ENCODE measurements at places on chromosomes 6 and 20.

DNA sequence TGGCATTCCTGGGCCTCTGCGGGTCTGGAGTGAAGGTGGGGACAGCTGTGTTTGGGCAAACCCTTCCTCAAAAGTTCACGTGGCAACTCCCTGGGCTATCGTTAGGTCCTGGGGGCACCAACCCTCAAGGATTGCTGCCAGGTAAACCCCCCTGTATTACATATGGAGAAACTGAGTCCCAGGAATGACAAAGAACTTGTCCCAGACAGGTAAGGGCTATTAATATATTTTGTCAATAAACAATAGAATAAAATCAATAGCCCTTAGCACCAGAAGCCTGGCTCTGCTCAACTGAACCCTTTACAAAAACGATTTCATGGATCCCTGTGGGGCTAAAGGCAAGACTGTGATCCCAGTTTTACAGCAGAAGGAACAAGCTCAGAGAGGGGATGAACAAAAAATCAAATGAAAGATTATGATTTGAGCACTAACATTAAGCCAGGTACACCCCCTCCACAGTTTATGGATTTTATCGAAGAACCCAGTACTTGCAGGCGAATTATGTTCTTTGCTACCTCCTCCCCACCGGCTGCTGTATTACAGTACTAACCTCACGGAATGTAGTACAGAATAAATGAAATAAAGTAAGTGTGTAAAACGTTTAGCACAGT is 2.7 kb downstream of the ID1 start:
- no peak for DNase-seq

- DNase-seq, result no peak
These were observed 256.5 kb downstream of the TRDN start for GRCh38 chr6:123380257-123380656.

- DNase-seq, result no peak
These were observed 9.7 kb upstream of the LPIN3 start for GRCh38 chr20:41330941-41331340.

GRCh38 chr20:53141201-53142050 is 169.3 kb downstream of the TSHZ2 start:
- DNase-seq, result no peak

GRCh38 chr6:71404145-71404966 is 115.7 kb downstream of the OGFRL1 start:
- DNase-seq, result no peak

DNA sequence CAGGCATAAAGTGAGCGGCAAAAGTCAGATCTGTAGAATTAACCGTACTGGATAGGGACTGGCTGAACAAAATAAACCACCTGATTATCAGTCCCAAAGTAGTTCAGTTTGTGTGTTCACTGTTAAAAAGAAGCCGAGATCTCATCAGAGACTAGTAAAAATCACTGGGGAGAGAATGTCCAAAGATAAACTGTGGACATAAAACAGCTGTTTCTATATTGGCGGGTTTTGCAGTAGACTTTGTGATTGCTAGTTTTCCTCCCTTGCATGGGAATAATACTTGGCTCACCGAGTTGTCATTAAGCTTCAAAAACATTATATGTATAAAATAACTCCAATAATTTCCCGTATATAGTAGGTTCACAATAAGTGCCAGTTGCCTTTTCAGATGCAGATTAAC is 114.2 kb upstream of the ID4 start:
- DNase-seq, result no peak

GRCh38 chr6:26401389-26401986 is 587 bp upstream of the BTN3A1 start:
- DNase-seq, result no peak

- DNase-seq, result no peak
These were observed 13.3 kb upstream of the NXT1 start for GRCh38 chr20:23337312-23337711.

GRCh38 chr20:38924718-38925117 is 1.5 kb upstream of the FAM83D start:
- no peak for DNase-seq

GRCh38 chr20:38985603-38986170 is 23.5 kb downstream of the DHX35 start:
- peak; percentile 90 for DNase-seq

DNA sequence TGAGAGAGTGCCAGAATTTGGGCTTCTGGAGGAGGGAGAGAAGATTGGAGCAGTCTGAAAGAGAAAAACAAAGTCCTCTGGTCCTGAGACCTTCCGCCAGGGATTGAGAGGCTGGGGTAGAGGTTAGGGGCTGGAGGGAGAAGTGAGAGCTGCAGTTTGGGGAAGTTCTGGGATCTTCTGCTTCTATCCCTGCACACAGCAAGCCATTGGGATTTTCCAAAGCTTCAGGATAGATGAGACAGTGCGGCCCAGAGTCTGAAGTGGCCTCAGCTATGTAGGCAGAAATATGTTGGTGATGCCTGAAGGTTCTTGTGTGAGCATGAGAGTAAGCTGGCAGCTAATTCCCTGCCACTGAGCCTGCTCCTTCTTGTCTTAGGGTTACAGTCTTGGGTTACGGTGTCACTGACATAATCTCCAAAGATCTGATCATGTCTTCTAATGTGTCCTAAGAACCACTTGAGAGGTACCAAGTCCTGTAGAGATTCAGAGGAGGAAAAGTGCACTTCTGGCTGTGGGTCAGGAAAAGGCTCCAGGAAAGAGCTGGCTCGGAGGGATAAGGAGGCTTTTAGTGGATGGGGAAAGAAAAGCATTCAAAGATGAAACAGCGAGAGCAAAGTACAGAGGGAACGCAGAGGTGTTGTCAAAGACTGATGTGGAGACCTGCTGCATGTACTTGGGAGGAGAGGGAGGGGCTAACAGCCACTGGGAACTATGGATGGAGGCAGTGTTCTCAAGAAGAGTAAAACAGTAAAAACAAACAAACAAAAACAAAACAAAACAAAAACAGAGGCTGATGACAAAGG is 131.1 kb upstream of the MYLIP start:
- DNase-seq, result no peak

- DNase-seq, result no peak
These were observed 10.1 kb downstream of the TAB2 start for GRCh38 chr6:149327638-149328037.

DNA sequence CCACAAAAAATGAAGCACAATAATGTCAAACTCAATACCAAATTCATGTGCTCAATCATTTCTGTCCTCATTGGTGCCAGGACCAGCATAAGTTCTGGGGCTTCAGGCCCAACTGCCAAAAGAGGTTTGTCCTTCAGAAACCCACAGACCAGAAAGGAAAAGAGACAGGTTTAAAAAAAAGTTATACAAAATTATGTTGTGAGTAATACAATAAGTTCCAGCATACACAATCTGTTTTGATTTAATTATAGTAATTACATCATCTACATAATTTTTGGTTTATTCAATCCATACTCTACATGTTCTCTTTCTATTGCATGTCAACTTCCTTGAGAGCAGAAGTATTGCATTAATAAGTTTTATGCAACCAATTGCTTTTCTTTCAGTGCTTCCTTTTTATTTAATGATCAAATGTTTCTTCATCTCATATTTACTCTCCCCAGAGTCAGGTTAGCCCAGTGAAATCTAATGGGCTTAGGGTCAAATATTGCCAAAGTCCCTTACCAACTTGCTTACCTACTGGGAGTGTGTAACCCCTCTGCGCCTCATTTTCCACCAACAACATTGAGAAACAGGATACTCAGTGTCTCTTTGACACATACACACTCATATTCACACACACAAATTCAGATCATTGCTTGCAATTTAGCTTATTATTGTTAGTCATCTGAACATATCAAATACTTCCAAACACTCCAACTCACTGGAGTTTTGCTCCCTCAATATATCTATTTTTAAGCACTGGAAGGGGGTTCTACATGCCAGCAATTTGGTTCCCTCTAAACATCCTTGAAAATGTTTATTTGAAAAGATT is 424.4 kb upstream of the MARCKS start:
- no peak for DNase-seq

DNA sequence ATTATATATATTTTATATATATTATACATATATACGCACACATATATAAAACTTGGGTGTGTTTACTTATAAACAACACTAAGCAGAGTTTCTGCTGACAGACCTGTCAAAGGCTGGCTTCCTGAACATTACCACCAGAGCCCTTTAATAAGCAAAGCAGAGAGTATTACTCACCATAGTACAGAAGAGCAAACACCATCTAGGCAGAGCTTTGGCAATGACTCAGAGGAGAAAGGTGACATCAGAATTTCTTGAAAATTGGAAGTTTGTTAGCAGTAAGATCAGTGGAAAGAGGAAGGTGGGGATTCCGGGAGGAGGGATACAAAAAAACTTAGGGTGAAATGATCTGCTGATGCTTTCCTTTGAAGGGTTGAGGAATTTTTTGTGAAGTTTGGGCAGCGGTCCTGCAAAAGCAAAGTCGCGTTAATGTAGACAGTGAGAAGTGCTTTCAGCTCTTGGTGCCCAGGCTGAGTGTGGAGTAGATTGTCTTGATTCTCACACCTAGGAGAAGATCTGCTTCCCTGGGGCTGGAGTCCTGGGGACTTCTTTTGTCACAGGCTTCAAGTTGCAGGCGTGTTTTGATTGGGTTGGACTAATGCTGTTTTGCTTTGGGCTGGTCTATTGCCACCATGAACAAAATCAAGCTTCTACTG is 109.6 kb upstream of the BACH2 start:
- no peak for DNase-seq

DNA sequence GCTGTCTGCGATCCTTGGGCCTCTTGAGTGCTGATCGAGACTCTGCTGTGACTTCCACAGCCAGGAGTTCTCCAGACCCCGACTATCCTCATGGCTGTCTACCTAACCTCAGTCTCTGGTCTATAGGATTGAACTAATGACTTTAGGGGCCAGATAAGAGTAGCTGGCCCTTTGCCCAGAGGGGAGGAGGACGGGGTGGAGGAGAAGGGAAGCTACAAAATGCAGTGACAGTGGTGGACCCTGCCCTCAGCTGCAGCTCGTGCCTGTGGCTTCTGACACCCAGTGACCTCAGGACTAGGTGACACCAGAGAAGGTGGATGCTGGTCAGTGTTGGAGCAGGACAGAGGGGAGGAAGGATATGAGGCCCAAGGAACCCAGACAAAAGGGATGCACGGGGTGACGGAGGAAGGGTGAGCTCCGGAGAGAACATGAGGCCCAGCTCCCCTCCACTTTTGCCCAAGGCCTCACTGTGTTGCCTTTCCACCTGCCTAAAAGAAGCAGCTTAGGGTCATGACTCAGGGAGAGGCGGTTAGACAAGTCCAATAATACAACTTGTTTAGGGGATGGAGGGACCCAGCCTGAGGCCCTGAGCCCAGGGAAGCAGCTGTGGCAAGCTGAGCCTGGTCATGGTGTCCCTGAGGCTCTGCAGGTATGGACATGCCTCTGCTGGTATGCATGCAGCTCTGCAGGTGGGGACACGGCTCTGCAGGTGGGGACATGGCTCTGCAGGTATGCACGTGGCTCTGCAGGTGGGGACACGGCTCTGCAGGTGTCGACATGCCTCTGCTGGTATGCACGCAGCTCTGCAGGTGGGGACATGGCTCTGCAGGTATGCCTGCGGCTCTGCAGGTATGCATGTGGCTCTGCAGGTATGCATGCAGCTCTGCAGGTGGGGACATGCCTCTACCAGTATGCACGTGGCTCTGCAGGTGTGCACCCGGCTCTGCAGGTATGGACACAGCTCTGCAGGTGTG is 67.7 kb downstream of the SYNJ2 start:
- DNase-seq, result no peak

GRCh38 chr20:18166950-18167349 is 29.3 kb downstream of the KAT14 start:
- DNase-seq, result no peak

DNA sequence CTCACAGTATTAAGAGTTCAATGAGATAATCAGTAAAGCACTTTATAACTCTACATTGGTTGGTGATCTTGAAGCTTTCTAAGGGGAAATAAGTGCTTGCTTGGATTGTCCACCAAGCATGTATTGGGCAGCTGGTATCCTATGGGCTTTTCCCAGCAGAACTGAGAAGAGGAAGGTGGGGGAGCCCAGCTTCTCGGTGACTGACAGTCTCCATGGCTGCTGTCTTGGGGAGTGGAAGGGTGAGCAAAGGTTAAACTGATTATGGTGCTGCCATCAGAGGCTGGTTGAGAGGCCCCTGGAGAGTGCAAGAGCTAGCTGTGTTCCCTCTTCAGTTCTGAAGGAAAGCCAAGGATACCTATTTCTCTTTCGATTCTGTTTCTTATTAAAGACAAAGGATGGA is 35.5 kb upstream of the ADTRP start:
- DNase-seq, result no peak

- no peak for DNase-seq
These were observed 184.4 kb downstream of the UNC5CL start for GRCh38 chr6:40854592-40854991.

DNA sequence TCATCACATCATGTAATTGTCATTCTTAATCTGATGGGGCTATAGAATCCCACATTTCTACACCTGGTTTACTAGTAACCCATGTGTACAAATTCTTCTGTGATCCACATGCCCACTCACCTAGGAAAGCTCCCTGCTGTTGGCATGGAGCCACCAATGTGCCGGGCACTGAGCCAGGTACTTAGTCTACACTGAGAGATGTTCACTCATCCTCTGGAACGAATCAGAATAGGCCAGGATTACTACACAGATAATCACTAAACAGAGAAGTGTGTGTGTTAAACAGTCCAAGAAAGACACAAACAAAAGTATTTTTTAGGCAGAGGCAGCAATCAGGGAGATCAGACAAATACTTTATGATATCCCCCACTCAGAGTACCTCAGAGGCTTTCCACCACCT is 193.2 kb upstream of the VGLL2 start:
- no peak for DNase-seq

DNA sequence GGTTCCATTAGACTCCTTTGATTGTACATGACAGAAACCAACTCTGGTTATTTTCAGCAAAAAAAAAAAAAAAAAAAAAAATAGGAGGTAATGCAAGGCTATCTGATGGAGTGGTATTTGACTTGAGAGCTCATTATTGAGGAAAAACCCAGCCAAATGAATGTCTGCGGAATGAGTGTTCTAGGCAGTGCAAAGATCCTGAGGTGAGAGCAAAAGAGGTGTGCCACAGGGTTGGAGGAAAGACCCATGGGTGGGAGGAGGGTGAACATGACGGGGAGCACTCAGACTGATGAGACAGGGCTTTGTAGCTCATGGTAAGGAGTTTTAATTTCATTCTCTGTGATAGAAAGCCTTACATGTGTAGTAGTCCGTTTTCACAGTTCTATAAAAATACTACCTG is 188.9 kb downstream of the TSHZ2 start:
- no peak for DNase-seq

DNA sequence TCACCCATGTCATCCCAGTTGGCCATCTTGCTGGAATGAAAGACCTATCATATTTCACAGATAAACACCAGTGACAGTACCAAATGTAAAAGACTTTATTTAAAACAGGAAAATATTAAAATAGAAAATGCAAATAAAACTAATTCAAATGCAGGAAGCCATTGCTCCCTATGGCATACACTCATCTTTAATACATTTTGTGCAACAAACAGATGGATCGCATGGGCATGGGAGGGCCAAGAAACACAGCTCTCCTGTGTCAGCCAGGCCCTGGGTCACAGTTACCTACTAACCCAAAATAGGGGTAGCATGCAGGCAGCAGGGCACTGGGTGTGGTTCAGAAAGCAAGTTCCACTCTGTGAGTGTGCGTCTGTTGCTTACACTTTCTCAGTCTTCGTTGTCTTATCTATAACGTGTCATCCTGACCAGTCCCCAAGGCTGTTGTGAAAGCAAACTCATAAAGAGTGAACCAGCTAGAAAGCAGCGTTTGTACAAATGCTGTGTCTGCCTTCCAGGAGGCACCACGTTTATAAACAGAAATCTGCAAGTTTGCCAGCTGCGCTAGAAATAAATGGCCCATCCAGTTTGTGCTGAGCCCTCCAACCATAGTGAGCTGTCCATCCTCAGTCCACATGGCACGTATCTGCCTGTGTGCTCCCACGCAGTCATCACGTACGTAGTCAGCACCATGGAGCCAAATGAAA is 180.5 kb downstream of the SYNDIG1 start:
- no peak for DNase-seq

- peak; percentile 85 for DNase-seq
These were observed 59.2 kb downstream of the TRAM2 start for GRCh38 chr6:52517502-52518278.
